ENCODE measurements at places on chromosomes 13 and 19.

DNA sequence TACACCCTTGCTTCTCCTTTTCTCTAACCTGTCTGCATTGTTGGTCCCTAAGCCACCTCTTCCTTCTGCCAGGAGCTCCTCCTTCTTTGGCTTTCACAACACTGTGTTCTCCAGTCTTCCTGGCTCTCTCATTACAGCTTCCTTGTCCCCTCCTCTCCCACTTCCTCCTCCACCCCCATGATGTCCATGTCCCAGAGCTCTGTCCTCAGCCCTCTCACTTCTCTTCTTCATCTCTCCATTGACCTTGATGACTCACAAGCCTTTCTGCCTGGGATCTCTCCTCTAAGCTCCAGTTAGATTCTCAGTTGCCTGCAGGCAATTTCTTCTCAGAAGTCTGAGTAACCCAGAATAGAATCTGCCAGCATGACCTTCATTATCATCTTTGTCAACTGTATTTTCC lies 100.3 kb upstream of the WASF3 start:
- DNase-seq, result no peak

- no peak for DNase-seq
These were observed 106.9 kb downstream of the POSTN start for GRCh38 chr13:37491661-37492060.

DNA sequence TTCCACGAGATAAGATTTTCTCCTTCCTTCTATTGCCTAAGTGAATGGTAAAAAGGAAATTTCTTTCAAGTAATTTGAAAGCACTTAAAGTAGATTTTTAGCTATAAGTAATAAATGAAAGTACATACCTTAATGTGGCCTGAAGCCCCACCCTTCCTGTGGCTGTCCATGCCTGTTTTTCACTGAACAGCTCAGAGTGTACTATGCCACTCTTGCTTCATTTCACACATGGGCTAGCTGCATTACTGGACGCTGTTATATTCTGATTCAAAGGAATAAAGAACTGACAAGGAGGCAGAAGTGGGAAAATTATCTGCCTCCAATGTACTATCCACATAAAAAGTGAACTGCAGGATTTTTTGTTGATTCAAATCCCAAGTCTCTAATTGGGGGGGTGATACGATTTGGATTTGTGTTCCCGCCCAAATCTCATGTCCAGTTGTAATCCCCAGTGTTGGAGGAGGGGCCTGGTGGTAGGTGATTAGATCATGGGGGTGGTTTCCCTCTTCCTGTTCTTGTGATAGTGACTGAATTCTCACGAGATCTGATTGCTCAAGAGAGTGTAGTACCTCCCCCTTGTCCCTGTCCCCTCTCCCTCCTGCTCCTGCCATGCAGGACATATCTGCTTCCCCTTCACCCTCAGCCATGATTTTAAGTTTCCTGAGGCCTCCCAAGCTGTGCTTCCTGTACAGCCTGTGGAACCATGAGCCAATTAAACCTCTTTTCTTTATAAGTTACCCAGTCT lies 154.7 kb upstream of the SGCG start:
- DNase-seq, result no peak

GRCh38 chr13:111861766-111862366 lies 205.1 kb upstream of the SOX1 start:
- DNase-seq, result no peak

DNA sequence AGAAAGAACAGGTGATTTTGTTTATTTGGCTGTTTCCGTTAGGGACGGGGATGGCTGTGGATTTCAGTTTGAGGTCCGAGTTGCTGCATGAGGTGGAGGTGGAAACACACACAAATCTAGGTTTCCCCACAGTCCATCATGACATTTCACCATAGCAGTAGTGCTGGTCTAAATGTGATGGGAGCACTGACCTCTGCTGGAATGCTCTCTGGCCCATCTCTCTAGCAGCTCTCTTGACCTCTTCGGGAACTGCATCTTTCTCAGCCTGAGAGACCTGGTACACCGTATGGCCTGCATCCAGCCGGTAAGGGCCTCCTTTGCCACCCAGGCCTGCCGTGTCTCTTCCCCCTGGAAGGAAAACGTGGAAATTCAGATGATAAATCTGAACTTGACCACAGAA lies 154.0 kb downstream of the RGCC start:
- DNase-seq, result no peak

GRCh38 chr19:39837978-39838377 lies 4.0 kb upstream of the DYRK1B start:
- no peak for DNase-seq

- DNase-seq, result no peak
These were observed 867 bp downstream of the WBP4 start for GRCh38 chr13:41061914-41062837.

Measured in hematopoietic multipotent progenitor cell treated with erythropoietin and hydrocortisone succinate and interleukin-3 and kit ligand, for 17 days (in vitro differentiated cells).